ENCODE measurements at places on chromosomes 12 and 14.

DNA sequence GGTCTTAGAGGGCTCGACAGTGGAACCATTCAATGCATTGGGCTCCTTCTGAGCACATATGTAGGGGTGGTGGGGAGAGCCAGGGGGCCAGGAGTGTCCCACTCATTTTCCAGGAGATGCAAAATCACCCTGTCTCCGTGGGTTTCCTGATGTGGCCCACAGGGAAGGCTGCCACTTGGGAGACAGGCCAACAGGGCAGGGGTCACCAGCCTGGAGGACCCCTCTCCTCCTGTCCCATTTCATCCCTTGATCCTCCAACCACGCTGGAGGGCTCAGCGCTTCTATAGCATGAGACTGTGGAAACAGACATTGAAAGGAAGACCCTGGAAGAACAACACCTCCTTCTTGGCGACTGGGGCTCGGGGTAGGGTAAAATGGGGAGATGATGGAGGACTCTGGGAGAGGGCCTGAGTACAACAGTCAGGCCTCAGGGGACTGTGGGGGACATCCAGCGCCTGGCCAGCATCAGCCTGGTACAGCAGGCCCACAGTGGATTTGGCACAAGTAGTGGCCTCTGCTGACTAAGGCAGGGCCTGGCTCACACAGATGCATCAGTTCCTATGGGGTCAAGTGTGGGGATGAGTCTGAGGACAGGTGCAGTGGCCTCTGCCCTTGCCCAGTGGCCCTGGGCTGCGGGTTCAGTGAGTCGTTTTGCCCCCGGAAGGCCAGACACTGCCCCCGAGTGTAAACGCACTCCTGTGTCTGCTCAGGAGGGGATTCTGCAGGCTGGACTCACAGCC is 68.0 kb downstream of the PRIMA1 start:
- no peak for DNase-seq

DNA sequence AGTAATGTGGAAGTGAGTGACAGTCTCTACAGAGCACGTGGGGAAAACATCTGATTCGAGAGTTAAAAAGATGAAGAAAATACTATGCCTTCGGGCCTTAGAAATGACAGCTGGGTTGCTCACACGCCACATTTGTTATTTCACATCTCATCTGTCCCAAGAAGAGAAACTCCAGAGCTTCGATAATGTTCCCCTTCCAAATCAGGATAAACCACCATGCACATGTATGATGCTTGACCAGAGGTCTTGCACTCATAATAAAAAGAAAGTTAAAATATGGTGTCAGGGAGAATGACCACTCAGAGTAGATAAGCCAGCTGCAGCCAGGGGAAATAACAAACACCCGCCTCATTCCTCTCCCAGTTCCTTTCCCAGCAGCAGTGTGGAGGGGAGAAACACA is 34.6 kb downstream of the NIN start:
- no peak for DNase-seq

- DNase-seq = no peak
These were observed 213.3 kb downstream of the EPS8 start for GRCh38 chr12:15575671-15576541.

DNA sequence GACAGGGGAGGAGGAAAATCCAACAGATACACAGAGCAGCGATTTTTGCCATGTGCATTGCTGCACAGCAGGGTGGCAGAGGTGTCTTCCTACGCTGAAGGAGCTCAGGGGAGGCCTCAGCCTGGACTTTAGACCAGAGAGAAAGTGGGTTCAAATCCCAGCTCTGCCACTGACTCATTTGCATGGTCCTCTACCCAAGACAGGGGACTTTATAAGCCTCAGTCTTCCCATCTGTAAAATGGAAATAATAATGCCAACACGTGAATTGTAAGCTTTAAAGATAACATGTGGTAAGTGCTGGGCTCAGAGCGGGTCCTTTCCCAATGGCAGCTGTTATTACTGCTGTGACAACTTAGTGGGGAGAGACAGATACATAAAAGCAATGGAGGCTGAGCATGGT is 62.0 kb downstream of the MAP1LC3B2 start:
- DNase-seq = no peak

GRCh38 chr14:24013654-24014514 is 25.2 kb downstream of the DHRS4L2 start:
- peak; percentile 79 for DNase-seq

DNA sequence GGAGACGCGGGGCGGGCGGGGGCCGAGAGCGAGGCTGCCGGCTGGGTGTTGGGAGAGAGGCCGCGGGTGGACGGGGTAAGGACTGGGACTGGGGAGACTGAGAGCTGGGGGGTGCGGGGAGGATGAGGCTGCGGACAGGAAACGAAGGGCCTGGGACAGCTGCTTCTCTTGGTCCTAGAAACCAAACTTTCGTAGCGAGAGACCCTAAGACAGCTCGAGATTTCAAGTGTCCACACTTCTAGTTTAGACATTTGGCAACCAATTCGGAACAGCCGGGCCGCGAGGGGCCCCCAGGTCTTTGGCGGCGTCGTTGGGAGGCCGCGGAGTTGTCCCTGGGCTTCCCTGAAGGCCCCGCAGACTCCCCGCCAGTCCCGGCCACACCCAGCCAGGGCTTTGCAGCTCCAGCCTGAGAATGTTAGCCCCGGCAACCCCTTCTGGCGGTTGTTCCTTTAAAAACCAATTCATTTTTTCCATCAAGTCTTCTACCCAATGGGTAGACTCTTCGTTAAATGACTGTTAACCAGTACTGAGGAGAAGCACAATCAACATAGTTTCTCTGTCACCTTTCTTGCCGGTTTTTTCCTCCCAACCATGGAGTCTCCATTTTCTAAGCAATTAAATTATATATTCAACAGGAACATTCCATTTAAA is 11.5 kb downstream of the NKX2-1 start:
- no peak for DNase-seq

GRCh38 chr12:59408431-59408830 is 187.4 kb upstream of the SLC16A7 start:
- DNase-seq = no peak

GRCh38 chr12:96247563-96247962 is 53.4 kb downstream of the ELK3 start:
- DNase-seq = no peak

DNA sequence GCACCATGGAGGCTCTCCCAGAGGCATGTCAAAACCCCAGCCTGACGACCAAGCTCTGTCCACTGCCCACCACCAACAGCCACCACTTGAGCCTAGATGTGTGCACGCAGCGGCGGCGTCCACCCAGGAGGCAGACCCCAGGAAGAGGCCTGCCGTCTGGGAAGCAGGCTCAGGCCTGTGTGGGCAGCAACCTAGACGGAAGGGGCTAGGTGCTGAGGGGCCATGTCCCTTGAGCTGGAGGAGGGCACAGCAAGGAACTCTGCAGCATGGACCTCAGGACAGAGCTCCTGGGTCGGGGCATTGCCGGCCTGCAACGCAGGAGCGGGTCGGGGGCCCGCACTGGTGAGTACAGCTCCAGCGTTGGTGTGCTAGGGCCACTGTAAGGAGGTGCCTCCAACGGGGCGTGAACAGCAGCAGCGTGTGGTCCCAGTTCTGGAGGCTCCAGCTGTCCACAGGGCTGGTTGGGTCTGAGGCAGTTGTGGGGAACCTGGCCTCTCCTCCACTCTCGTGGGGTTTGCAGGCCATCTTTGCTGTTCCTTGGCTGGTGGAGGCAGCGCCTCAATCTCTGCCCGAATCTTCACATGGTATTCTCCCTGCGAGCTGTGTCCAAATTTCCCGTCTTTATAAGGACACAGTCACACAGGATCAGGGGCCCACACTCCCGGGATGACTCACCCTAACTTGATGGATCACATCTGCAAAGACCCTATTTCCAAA is 20.5 kb downstream of the ZBTB42 start:
- DNase-seq = no peak

GRCh38 chr12:89474615-89475014 is 50.0 kb downstream of the GALNT4 start:
- no peak for DNase-seq

DNA sequence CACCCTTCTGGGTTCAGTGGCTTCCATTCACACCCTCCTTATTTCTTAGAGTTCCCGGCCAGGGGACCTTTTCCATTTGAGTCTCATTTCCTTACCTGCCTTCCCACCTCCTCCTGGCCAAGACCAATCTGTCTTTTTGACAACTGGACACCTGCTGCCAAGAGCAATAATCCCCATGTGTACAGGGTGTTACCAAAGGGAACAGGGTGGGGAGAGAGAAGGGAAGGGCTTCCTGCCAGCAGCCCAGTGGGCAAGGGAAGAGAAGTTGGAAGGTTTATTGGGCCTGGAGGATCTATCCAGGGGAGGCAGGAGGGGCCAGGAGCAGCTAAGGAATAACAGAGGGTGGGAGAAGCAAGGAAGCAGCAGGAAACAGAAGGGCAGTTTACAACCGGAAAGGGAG is 346.2 kb downstream of the C12orf75 start:
- no peak for DNase-seq

DNA sequence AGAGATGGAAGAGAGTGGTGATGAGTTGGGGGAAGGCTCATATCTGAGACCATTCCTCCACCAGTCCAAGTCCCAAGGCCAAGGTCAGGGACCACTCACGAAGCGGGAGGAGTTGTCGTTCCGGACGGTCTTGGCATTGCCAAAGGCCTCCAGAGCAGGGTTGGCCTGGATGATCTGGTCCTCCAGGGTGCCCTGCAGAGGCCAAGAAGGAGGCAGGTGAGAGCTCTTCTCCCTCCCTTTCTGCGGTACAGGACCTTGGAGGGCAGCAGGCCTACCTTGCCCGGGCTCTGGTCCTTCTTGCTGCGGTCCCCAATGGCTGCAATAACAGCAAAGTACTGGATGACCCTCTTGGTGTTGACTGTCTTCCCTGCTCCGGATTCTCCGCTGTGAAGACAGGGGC is 4.0 kb downstream of the MYH7 start:
- DNase-seq = no peak

DNA sequence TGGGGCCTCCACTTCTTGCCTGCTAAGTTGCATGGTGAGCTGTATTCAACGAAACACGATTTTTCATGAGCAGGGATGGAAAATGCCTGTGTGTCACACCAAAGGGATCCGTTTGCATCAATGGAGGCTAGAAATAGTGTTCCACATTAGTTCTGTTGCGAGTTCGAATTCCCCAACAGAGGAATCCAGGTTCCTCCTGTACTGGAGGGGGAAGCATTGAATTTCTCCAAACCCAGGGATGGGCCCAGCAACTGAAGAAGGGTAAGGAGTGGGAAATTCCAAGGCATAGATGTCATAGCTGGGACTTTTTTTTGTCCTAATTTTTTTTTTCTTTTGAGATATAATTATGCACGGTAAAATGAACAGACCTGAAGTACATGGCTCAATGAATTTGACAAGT is 336.2 kb downstream of the DPF3 start:
- no peak for DNase-seq

DNA sequence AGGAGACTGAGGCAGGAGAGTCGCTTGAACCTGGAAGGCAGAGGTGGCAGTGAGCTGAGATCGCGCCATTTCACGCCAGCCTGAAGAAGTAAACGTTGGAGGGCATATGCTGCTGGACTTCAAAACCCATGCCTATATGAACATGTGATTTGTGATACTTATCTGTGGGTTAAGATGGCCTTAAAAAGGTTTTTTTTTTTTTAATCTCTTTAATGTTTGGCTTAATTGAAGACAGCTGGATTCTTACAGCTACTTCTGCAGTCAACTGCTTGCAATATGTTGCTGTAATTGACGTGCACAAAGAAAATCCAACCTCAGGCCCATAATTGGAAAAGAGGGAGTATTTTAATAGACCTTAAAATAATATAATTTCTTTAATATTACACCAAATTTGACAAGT is 1.5 kb upstream of the B3GNT4 start:
- no peak for DNase-seq

DNA sequence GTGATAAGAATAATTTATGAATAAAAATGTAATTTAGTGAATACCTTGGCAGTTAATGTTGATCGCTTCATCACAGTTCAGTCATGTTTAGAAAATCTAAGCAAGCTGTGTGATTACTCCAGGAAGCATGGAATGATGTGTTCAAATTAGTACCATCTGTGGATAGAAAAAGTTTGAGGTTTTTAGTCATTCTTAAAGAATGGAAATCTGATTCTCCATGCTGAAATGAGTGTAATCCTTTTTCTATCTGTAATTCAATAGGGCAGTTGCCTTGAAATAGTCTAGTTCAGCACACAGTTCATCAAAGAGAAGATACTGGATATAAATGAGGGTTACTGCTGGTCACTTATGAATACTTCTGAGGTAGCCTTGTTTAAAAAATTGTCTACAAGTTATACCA is 127.2 kb upstream of the MYF6 start:
- no peak for DNase-seq

GRCh38 chr12:126936181-126936851 is 1330.7 kb upstream of the TMEM132C start:
- DNase-seq = no peak

GRCh38 chr12:120062976-120063579 is 53.5 kb downstream of the RAB35 start:
- DNase-seq = no peak

- no peak for DNase-seq
These were observed 46.9 kb downstream of the BEGAIN start for GRCh38 chr14:100540141-100540925.

DNA sequence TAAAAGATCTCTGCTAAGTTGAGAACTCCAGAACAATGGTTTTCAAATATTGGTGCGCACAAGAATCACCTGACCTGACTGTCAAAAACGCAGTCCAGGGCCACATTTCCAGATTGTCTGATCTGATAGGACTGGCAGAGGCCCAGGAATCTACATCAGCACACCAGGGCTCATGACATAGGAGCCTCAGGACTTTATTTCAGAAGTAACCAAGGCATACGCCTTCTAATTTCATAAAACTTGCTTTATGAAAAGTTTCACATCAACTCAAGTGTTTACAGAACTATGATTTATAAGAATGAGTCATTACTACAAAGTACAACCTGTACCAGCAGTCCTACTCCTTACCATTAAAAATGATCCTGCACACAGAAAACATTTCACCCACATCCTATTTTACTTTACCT is 47.7 kb upstream of the PTPRO start:
- DNase-seq = no peak

DNA sequence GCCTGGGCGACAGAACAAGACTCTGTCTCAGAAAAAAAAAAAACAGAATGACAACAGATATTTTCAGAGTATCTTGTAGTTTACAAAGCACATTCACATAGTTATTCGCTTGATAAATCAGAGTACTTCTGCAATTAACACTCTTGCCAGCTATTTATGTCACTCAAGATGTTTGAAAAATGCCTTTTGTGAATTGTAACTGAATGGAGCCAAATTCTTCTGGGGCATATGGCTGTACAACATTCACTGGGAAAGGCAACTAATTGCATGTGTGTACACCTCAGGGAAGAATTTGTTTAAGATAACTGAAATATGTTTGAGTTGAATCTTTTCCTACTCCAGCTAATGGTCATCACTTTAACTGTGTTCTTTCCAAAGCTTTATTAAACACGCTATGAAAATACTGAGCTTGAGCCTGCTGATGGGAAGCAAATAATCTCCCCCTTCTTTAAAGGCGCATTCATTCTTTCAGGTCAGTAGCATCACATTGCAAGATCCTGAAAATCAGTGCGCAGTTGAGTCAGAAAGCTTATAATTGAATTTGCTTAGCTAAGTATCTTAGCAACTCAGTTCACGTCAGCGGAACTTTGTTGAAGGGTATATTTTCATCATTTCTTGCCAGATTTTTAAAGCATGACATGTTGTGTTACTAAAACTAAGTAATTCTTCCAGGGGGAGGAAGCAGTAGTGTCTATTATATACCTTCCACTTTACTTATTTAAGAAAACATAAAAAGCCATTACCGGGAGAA is 66.6 kb downstream of the SINHCAF start:
- no peak for DNase-seq
